ENCODE measurements at places on chromosomes 7 and 10.

- DNase-seq = no peak
Measured at GRCh38 chr7:98148607-98149006, 41.9 kb downstream of the LMTK2 start.

GRCh38 chr7:117774943-117775342, 98.3 kb downstream of the CTTNBP2 start:
- DNase-seq = no peak

DNA sequence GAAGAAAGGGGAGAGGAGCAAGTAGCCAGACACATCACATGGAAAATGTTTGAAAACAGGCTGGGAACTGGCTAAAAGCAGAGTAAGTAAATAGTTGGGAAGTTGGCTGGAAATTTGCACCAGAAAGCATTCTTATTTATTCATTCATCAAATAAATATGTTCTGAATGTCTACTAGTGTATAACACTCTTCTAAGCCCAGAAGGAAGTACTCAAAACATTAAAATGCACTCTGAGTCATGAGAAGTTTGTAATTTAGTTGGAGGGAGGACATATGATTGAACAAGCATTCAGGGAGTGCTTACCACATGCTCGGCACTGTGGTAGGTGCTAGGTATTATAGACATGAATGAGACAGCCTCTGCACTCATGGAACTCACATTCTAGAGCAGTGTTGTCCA, 37.0 kb upstream of the CNNM1 start:
- no peak for DNase-seq

DNA sequence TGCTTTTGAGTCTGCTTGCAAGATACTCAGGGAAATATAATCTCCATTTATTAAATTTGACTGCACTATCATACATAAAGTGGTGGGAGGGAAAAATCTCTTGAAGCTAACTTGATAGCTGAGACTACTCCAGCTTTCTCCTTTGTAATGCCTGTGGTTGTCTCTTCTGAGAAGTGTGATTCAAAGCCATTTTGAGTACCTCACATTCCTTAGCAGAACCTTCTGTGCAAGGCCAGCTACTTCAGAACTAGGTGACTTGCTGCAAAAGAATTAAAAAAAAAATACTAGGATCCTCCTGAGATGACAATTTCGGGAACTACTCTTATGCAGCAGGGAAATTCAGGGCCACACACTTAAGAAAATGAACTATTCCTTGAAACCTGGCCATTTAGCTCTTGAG, 294.8 kb downstream of the MDFIC start:
- no peak for DNase-seq

GRCh38 chr10:73043766-73044377, 52.8 kb downstream of the P4HA1 start:
- DNase-seq = no peak

- no peak for DNase-seq
Measured at GRCh38 chr7:151088019-151088855, 2.0 kb downstream of the AGAP3 start.

DNA sequence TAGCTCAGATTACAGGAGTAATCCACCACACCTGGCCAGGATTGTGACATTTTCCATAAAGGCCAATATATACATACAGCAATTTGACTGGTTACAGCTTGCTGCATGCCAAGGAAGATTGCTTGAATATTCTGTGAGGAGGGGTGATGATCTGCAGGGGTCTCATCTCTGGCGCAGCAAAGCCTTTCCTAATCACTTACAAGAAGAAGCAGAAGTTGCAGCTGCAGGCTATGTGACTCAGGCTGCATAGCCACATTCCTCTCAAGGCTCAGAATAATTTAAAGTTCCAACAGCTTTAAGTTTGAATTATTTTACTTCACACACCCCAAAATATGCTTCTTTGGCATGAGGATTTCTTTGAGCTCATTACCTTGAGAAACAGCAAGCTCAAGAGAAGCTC, 11.4 kb upstream of the RASGEF1A start:
- DNase-seq = no peak

DNA sequence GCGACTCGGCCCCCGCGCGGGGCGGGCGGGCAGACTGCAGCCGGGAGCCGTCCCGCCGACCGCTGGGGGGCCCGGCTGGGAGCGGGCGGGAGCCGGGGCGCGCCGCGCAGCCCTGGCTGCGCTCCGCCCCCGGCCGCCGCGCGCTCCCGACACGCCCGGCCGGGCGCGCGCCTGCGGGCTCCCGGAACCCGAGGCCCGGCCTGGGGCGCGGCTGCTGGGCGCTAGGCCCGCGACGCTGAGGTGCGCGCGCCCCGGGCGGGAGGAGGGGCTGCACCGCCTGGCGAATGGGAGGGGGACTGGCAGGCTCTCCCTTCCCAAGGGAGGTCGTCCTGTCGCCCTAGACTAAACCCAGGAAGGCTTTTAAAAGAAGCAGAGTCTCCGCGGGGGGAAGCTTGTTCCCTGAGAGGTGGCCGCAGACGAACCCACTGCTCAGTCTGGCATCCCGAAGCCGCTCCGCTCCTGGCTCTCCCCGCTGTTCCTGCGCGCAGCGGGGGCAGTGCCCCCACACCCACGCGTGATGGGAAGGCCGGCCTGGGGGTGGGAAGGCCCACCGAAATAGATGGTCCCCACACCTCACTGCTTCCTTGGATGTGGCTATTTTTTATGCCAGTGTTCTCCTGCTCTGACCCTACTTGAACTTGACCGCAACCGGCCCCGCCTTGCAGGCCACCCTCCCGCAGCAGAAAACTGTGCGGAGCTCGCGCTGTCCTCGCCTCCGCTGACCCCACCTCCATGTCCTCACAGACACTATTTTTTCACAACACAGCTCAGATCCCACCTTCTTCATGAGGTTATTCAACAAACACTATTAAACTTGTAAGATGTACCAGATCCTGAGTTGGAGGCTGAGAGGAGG, at the start of gene VOPP1:
TSS of gene VOPP1 (minus strand) at position 125 of the 856 bp plus-strand sequence. CDS start 178 bp downstream, outside the sequence.
- DNase-seq = peak; percentile 81

GRCh38 chr7:7970237-7970530, 1.6 kb downstream of the GLCCI1 start:
- no peak for DNase-seq

DNA sequence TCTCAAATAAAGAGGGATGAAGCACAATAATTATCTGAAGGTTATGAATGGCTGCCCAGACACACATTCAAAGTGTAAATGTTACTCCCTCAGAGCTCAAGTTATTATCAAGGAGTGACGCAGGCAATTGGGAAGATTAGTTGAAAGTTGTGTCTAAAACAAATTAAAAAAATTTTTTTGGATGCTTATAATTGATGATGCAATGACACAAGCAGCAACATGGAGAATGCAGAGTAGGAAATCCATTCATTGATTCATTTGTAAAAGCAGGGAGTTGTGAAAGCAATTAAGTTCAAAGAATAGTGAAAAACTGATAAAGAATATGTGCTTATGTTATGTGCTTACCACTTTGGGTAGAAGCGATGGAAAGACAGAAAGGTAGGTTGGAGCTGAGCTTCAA, 120.4 kb downstream of the CDK6 start:
- DNase-seq = no peak

GRCh38 chr10:70192326-70192968, 22.1 kb upstream of the SAR1A start:
- no peak for DNase-seq

DNA sequence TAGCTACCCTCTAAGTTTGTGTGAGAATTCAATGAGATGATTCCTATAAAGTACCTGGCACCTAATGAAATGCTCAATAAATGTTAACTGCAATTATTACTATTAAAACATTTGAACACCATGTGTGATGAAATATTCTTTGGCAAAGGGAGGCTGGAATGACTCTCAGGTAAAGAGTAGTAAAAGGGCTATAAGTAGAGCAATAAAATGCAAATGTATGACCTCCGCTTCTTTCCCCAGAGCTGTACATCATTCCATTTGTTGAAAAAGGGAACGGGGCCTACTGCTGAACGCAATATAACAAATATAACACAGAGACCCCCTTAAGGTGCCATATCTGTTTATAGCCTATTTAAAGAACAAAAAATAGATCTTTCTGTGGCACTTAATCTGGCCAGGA, 27.8 kb downstream of the CELF2 start:
- DNase-seq = no peak

DNA sequence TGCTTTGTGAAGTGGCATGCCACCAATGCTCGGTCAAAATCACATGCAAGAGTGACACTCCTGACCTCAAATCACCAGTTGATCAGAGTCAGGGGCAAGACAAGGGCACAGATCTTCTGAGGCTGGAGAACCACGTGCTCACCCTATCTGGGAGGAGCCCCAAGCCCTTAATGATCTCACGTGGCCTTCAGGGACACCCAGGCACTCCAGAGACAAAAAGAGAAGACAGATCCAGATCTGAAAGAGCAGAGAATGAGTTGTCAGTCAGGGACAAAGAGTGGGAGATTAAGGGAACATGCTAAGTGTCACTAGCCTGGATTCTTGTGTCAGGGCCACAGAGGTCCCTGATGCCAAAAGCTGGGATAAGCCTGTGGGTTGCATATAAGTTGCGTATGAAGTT, 134.3 kb downstream of the PLXNA4 start:
- no peak for DNase-seq

- peak; percentile 25 for DNase-seq
Measured at GRCh38 chr7:464454-465401, 54.9 kb downstream of the PDGFA start.

DNA sequence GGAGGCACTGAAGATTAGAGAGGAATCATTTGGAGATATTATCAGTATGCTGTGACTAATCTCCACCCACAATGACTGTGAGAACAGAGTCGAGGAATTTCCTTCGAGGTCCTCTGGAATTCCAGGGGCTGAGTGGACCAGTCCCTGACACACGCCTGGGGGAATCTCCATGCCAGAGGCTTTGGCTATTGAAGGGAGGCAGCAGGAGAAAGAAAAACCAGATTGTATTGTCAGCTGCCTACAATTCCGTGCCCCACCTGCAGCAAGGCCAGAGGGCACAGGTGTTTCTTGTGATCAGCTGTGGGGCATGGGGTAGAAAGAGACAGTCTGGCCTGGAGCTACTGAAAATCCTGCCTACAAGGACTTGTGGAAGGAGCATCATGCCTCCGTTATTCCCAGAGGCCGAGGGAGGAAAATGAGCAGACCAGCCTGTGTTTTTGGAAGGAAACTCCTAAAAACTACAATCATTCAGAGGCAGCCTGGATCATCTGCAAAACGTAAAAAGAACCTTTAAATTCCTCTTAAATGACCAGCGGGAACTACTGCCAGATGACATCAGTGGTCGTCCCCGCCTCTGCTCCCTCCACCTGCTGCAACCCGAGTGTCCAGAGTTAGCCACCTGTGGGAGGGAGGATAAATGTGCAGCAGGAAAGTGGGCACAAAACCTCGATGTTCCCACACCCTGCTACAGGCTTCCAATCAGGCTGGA, 25.4 kb upstream of the ANK3 start:
- no peak for DNase-seq

- no peak for DNase-seq
Measured at GRCh38 chr7:133545618-133546017, 292.7 kb downstream of the EXOC4 start.

- no peak for DNase-seq
Measured at GRCh38 chr7:82740246-82740848, 296.8 kb upstream of the CACNA2D1 start.

- no peak for DNase-seq
Measured at GRCh38 chr7:25583621-25584020, 355.3 kb upstream of the NPVF start.

DNA sequence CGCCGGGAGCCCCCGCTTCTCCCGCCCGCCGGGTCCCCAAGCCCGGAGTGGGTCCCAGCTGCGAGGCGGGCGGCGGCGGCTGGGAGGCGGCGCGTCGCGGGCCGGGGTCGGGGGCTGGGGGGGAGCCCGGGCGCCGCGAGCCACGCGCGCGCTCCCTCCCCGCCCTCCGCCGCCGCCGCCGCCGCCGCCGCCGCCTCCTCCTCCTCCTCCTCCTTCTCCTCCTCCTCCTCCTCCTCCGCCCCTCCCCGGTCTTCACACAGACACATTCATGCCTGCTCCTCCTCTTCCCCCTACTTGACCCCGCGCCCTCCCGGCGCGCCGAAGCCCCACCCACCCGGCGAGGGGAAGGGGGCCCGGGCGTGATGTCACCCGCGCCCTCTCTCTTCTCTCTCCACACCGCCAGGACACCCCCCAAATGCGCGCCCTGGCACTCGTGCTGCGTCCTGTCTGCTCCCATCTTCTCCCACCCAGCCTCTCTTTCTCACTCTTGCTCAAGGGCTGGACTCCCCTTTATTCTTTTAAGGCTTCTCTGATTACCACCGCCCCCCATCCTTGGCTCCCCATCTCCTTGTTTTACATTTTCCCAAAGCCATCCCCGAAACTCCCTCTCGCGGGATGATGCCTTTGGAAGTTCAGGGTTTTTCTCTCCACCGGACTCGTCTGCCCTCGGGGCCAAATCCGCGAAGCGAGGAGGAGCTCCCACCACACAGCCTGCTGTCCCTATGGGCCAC, 967 bp upstream of the GLI3 start:
- DNase-seq = peak; percentile 30

DNA sequence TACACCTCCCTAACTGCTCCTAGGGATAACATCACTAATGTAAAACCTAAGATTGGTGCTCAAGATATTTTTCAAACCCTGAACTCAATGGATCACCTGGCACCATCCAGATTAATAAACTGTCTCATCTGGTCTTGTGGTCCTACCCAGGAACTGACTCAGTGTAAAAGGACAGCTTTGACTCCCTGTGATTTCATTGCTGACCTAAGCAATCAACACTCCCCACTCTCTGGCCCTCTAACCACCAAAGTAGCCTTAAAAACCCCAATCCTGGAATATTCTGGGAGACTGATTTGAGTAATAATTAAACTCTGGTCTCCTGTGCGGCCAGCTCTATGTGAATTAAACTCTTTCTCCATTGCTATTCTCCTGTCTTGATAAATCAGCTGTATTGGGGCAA, 6.2 kb upstream of the USP54 start:
- DNase-seq = no peak

- no peak for DNase-seq
Measured at GRCh38 chr7:86411814-86412213, 231.9 kb upstream of the GRM3 start.

DNA sequence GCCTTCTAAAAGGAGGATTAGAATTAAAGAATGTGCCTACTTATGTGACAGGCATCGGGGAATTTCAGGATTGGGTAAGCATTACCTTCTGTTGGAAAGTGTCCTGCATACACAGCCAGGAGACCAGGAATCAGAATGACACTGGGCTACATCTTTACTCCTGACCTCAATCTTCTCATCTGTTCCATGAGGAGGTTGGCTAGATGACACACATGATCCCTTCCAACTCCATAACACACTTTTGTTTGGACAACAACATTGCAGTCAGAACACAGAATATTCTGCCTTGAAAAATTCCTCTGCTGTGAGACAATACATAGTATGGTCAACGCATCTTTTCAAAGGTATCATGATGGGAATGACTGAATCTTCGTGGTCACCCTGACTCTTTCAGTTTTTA, 1281.2 kb upstream of the SORCS1 start:
- DNase-seq = no peak

DNA sequence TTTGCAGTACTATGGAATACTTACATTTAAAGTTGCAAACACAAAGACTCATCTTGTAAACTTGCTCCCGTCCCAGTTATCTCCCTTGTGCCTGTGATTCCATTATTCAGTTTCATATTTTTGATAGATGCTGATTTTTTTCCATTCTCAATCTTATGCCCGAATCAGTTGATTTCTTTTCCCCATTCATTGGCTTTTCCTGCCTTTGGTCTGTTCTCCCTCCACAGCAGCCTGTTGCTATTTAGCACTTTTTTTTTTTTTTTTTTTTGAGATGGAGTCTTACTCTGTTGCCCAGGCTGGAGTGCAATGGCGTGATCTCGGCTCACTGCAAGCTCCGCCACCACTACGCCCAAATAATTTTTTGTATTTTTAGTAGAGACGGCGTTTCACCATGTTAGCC, 78.0 kb downstream of the ABCC2 start:
- DNase-seq = no peak

Measured in activated T-cell treated with anti-CD3 and anti-CD28 coated beads, Interleukin-2, amount 50 U/mL, for 24 hours (primary cell).